ENCODE measurements at places on chromosomes 4 and X.

GRCh38 chrX:78378476-78379115, 51.2 kb upstream of the CYSLTR1 start:
- no peak for DNase-seq

DNA sequence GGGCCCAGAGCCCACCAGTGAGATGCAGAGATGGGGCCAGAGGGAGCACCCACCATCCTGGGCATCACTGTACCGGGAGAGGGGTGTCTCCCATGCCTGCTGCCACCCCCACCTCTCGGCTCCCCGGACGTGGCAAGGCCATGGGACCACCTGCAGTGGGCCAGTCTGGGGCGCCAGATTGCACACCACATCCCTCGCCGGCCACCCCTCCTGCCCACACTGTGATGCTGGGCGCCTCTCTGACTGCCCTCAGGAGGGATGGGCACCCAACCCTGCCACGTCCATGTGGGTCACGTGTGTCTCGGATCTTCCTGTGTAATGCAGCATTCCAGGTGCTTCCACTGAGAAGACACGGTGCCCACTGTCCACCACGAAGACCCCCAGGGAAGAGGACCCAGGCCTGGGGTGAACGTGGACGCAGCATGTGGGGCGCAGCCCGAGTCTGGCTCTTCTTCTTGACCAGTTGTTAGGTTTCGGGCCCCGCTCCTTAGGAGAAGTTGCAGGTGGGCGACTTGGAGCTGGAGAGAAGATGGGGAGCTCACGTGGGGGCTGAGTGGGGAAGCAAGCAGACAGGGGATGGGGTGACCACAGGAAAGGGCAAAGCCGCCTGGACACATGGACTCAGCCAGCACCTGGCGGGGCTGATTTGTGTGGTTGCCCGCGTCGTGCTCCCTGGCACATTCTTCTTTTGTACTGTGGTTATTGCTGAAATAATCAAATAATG, 47.7 kb downstream of the ZFYVE28 start:
- no peak for DNase-seq

GRCh38 chr4:123587983-123588494, 191.4 kb downstream of the SPRY1 start:
- no peak for DNase-seq

- no peak for DNase-seq
Measured at GRCh38 chr4:5955201-5955821, 62.4 kb upstream of the CRMP1 start.

- DNase-seq: no peak
Measured at GRCh38 chr4:55272589-55272988, 73.5 kb upstream of the SRD5A3 start.

DNA sequence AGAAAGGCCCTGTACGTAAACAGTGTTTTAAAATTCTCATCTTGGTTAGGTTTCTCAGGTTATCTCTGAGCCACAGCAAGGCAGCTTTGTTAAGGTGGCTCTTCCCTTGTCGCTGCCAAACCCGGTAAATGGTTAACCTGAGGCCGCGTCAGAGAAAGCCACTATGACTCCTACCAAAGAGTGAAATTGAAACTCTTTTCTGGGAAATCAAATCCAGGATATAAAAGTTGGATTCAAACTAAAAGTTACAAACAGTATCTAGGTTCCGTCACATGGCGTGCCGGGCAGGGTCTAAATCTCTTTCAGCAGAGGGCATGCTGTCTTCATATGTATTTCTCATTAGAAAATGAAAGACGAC, 433 bp downstream of the MMAA start:
- DNase-seq: peak; percentile 60

- no peak for DNase-seq
Measured at GRCh38 chr4:152825336-152825735, 45.6 kb downstream of the ARFIP1 start.

GRCh38 chrX:104347860-104348259, 93.1 kb upstream of the ESX1 start:
- no peak for DNase-seq

GRCh38 chr4:100519205-100519604, 1.4 kb upstream of the EMCN start:
- DNase-seq: peak; percentile 16

DNA sequence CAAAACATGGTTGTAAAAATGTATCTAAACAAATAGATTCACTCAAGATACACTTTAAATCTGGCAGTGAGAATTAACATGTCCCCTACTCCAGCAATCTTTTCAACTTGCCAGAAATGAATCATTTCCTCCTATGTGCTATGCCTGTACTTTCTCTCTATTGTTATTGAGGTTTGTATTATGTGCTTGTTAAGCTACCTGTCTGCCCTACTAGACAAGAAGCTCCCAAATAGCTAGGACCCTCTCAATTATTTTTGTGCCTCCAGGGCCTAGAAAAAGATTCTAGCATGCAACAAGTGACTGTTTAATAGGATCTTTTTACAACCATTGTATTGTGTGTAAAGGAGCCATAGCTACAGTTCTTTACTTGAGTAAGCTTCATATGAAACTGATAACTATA, 3.5 kb upstream of the SAP30 start:
- peak; percentile 32 for DNase-seq

DNA sequence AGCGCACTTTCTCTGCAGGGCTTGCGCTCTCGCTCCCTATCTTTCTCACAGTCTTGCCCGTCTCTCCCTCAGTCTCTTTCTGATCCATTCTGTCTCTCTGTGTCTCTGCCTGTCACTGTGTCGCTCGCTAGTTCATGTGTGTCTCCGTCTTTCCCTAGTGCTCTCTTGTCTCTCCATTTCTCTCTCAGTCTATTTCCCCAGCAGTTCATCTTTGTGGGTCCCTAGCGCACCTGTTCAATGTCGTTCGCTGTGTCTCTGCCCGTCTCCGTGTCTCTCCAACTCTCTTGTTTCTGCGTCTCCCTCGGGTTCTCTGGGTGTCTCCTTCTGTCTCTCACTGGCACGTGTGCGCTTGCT, 1.5 kb downstream of the GPR101 start:
- no peak for DNase-seq

GRCh38 chr4:138609943-138610350, 367.8 kb upstream of the SLC7A11 start:
- peak; percentile 37 for DNase-seq

DNA sequence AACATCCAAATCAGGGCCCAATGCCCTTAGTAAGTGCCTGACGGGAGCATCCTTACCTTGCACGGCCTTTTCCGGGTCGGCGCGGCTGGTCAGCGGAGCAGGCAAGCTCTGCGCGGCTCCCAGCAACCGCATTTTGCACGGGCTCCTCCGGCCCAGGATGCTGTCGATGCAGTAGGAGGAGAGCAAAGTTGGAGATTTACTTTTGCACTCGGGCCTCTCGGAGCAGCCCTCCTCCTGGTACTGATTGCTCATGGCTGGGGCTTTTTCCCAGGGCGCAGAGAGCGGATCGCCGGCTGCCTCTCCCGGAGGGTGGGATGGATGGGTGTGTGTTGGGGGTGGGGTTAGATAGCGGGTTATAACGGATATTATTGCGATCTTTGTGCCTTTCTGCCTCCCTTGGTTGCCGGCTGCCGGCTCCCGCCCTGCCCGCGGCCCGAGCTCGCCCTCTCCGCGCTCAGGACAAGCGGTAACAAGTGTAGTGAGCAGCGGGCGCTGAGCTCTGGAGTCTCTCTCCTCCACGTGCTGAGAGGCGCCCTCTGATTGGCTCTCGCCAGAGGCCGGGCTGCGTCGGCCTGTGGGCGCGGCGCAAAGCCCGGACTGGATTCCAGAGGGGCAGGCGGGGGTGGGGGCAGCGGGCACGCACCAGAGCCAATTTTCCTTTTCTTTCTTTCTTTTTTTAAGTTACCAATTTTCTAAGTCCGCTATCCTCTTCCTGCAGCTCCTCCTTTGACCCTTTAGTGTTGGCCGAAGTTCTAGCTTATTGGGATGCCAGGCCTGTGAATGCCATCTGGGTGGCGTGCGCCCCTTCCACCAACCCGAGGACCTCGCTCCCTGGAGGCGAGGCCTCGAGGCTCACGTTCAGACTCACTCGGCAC, at the start of gene ARX:
Gene ARX, minus strand, starts transcription at position 480 of the 875 bp plus-strand sequence. Its CDS starts 228 bp downstream, at position 252.
- no peak for DNase-seq

DNA sequence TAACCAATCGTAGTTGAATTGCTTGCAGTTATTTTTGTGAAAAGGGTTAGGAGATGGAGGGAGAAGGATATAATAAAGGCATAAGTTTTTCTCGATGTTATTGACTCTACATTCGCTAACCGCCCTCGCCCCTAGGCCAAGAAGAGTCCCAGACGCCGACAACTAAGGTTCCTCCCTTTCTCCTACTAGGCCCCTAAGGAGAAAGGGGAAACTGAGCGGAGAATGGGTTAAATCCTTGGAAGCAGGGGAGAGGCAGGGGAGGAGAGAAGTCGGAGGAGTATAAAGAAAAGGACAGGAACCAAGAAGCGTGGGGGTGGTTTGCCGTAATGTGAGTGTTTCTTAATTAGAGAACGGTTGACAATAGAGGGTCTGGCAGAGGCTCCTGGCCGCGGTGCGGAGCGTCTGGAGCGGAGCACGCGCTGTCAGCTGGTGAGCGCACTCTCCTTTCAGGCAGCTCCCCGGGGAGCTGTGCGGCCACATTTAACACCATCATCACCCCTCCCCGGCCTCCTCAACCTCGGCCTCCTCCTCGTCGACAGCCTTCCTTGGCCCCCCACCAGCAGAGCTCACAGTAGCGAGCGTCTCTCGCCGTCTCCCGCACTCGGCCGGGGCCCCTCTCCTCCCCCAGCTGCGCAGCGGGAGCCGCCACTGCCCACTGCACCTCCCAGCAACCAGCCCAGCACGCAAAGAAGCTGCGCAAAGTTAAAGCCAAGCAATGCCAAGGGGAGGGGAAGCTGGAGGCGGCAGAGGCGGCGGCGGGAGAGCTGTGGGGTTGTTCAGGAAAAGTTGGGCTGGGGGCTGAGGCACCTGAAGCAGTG, 5.9 kb downstream of the ATOH1 start:
- no peak for DNase-seq

DNA sequence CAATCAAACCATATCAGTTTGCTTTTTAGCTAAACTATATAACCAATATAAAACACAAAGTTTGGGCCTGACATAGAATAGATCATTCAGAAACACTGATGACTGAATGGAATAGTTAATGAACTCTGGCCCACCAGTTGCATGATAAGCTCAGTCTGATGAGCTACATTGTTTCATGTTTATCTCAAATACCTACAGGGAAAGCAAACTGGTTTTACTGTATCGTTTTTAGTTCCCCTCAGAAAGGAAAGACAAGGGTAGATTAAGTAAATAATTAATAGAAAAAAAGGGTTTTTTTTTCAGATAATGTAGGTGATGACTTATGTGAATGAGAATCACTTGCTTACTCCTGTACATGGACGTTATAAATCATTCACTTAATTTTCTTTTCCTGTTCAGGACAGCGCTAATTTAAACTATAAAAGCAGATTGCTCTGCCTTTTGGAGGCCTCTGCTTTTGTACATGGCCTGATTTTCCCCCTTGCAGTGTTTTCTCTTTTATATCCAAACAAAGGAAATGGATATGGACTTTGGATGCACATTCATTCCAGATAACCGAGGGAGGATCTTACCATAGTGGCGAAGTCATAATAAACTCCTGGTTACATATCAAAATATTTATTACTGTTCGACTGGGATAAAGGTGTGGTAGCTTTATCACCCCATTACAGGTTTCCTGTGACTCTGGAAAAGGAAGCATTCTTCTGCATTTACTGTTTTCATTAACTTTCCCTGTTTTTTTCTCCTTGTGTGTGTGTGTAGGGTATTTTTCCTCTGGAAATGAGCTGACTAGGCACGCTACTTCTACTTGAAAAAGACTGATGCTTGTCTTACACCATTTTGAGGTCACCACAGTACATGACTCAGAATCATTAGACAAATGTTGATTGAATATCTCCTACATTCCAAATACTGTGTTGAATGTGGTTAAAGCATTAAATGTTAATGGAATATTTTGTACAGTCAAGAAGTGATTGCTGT, 373.1 kb upstream of the HS3ST1 start:
- no peak for DNase-seq

DNA sequence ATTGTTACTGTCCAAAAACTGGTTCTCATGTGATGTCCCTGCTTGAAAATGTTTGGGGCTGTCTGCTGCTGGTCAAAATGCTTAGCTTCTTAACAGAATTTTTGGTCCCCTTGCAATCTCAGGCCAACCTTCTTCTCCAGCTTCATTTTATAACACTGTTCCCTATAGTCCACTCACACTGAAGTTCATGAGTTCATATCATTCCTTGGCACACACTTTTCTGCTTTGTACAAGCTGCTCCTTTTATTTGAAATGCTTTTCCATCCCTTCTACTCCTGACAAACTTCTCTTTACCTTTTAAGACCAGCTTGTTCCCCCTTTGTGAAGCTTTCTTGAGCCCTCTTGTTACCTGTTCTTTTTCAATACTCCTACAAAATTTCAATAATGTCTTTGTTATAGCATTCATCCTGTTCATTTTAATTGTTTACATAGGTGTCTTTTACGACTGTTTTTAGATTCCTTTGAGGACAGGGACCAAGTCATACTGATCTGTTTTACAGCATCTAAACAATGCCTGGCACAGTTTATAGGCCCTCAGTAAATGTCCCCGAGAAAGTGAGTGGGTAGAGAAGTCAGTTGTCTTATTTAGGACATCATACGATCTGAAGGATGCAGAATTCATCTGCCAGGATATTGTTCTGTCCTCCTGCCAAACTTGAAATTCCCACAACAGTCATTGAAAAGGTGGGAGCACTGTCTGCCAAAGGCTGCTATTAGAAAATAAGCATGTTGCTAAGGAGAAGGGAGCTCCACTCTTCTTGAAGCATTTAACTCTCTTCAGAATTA, 134.4 kb upstream of the BMPR1B start:
- no peak for DNase-seq

GRCh38 chrX:136376713-136377112, 76.0 kb downstream of the ADGRG4 start:
- no peak for DNase-seq

GRCh38 chr4:27242217-27242616, 381.6 kb downstream of the STIM2 start:
- DNase-seq: no peak

DNA sequence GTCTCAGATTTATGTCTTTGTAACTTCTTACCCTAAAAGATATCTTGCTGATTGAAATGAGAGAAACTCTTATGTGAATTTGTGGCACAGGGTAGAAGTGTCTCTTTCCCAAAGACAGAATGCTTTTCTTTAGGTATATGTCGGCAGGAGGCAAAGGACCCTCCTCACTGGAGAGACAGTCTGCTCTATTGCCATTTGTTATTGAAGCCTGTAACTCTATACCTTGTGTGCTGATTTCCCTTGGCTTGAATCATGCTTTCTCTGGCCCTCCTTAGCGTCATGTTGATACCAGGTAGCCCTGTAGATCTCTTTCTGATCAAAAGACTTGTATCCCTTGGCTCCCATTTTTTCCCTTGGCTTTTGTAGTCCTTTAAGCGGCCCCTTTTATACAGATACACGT, 284.3 kb downstream of the CXXC4 start:
- DNase-seq: no peak

All from RKO (cell line).